Fibroblast of lung (primary cell): ENCODE measurements at places on chromosomes 1 and 21. TPM values are rescaled to one million over a fixed set of nuclear protein-coding genes. Genes with fewer than 3 reads are reported as not detected.

URB2 gene
- polyA plus RNA-seq = 5.2 and 9.2 TPM in 2 replicates

CNR2 gene
- not detected in 2 replicates for polyA plus RNA-seq

RHD gene
- polyA plus RNA-seq = not detected in 2 replicates

HNRNPCL2 gene
- polyA plus RNA-seq = not detected in 2 replicates

DCDC2B gene
- not detected in 2 replicates for polyA plus RNA-seq

GRCh38 chr1:218785928-218786327 is 387.8 kb upstream of the LYPLAL1 start:
- DNase-seq = peak; percentile 75

GRCh38 chr1:17535300-17535936 is 4.1 kb upstream of the ARHGEF10L start:
- no peak for DNase-seq

DNA sequence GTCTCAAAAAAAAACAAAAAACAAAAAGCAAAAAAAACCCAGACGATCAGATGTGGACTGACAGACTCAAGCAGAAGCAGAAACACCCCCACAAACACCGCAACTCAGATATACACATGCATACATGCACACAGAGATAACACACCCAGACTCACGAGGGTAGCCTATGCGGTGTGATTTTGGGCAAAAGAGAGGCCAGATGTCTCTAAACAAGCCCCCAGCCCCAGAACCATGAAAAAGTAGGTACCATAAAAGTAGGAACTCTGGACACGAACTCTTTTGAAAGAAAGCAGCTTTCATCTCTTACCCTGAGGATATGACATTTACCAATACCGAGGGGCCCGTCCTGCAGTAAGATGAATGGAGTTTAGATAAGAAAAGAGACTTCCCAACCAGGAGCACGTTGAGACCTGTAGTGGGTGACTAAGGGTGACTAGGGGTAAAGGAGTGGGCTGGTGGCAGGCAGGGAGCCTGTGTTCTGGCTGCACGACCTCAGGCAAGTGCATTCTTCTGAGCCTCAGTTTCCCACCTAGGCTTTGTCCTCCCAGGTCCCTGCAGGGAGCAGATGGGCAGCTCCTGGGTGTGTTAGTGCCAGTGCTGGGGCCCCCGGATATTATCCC is 1.5 kb upstream of the TINAGL1 start:
- DNase-seq = no peak

DNA sequence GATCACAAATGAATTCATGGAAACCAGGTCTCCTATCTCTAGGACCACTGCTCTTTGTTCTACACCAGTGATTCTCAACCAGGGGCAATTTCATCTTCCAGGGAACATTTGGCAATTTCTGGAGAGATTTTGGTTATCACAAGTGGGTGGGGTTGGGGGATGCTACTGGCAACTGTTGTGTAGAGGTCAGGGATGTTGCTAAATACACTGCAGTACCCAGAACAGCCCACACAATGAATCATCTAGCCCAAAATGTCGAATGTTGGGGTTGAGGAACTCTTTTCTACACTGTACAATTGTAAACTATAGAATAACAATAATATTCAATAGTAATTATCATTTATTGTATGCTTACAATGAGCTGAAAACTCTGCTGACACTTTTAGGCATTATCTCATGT is 55.7 kb upstream of the UBE2U start:
- DNase-seq = no peak

- no peak for DNase-seq
Measured at GRCh38 chr1:58975888-58976287, 192.0 kb upstream of the JUN start.

- DNase-seq = no peak
Measured at GRCh38 chr1:66370462-66370971, 163.4 kb upstream of the SGIP1 start.

- no peak for DNase-seq
Measured at GRCh38 chr1:100146958-100147357, 14.0 kb downstream of the TRMT13 start.

- peak; percentile 14 for DNase-seq
Measured at GRCh38 chr1:28087614-28088167, 719 bp downstream of the EYA3 start.

DNA sequence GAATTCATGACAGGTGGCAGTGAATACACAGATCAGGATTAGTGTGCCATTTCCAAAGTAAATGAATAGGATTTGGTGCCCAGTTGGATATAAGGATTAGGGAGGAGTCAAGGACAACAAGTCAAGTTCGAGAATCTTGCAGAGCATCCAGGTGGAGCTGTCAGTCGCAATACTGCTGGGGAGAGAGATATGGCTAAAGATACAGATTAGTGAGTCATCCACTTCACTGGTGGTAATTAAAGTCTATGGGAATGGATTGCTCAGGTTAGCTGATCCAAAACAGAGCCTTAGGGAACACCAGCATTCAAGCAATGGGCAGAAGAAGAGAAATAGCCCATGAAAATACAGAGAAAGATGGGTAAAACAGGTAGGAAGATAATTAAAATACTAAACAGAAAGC is 26.8 kb downstream of the BCAS2 start:
- no peak for DNase-seq

DNA sequence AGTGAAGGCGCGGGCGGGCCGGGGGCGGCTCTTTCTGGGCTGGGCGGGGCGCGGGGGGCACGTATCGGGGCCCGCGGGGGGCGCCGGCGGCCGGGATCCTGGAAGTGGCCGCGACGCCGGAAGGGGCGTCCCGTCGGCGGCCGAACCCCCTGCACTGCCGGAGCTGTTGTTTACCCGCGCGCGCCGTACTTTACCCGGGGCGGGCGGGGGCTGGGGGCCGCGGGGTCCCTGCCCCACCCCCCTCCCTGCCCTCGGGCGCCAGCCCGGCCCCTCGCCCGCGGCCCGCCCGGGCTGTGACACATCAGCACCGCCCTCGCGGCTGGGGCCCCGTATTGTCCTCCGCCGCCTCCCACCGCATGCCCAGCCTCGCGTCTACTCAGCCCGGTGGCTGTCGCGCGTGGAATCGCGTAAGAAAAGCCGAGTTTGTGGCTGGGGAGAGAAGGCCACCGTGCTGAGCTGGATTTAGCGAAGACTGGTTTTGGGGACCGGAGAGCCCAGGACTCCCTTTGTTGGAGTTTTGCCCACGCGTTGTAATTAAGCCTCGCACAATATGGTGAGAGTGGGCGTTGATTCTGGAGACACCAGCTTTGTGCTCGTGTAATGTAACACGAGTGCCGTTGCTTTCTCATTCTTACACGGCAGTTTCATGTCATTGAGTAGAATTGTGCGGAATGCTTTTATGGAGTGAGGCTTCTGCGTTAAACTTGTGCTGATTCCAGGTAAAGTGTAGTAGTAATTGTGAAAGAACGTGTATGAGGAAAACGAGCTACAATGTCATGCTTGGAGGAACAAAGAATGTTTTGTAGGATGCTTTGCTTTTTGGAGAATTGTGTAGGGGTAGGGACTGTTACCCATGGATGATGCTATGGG is 559 bp downstream of the BACH1 start:
- peak; percentile 63 for DNase-seq

DNA sequence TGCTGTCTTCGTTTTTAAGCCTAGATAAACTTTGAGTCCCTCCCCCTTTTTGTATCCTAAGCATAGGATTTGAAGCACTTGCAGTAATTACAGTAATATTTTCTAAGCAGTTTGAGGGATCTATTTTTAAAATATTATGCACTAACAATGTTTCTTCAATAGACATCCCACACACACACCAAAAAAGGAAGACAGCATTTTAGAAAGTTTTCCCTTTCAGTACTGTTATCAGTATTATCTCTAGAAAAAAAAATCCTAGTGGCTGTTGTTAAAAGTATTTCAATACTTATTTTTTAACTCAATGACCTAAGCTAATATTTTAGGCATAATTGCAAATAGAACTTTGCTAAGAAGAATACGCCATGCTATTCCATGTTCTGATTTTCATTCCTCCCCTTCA is 15.1 kb downstream of the MCOLN3 start:
- DNase-seq = no peak

GRCh38 chr21:37711836-37712568 is 204.3 kb downstream of the KCNJ6 start:
- DNase-seq = peak; percentile 78

DNA sequence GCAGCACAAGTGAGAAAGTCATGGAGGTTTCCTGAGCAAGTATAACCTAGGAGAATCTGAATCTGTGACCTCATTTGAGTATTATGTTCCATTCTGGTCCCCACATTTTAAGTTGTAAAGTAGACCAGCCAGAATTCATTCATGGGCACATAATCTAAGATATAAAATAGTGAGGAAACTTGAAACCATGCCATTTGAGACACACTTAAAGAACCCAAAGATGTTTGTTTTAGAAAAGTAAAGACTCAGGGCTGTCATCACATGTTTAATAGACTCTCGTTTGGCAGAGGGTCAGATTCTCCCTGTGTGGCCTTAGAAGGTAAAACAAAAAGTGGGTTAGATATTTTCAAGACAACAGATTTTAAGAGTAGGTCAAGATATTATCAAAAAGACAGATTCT is 6.4 kb downstream of the SZT2 start:
- no peak for DNase-seq

DNA sequence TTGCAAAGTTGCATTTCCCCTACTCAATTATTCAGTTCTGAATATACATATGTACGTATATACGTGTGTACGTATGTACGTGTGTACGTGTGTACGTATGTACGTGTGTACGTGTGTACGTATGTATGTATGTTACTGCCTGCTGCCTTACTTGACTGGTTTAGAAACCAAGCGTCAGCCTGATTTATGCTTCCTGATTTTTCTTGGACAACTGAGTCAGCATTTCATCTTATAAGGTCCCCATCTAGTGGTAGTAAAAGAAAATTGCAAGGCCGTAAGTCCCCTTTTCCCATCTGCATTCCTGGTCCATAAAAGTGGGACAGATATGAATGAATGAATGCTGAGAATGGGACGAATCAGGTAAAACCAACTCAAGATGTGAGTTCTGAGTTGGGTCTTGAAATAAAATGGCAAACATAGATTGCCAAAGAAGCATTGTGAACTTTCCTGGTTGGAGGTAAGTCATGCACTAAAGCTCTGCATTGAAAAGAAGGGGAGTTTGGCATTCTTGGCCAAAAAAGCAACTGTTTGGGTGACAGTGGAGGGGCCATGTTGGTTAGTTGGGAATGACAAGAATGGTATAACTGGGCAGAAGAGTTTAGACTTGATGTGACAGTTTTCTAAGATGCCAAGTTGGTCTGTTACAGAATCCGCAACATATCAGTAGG is 76.4 kb upstream of the DNAH14 start:
- peak; percentile 63 for DNase-seq

GRCh38 chr1:241979926-241980325 is 19.0 kb downstream of the MAP1LC3C start:
- no peak for DNase-seq

GRCh38 chr21:20469361-20469760 is 528.8 kb upstream of the NCAM2 start:
- DNase-seq = no peak

GRCh38 chr1:56965916-56966697 is at the start of gene C8B:
C8B (minus strand) TSS chr1:56966015; CDS start chr1:56965948, 67 bp downstream.
- no peak for DNase-seq

GRCh38 chr1:2275796-2276536 is 47.8 kb downstream of the SKI start:
- DNase-seq = peak; percentile 45

- no peak for DNase-seq
Measured at GRCh38 chr1:2248127-2248826, 20.2 kb downstream of the SKI start.

DNA sequence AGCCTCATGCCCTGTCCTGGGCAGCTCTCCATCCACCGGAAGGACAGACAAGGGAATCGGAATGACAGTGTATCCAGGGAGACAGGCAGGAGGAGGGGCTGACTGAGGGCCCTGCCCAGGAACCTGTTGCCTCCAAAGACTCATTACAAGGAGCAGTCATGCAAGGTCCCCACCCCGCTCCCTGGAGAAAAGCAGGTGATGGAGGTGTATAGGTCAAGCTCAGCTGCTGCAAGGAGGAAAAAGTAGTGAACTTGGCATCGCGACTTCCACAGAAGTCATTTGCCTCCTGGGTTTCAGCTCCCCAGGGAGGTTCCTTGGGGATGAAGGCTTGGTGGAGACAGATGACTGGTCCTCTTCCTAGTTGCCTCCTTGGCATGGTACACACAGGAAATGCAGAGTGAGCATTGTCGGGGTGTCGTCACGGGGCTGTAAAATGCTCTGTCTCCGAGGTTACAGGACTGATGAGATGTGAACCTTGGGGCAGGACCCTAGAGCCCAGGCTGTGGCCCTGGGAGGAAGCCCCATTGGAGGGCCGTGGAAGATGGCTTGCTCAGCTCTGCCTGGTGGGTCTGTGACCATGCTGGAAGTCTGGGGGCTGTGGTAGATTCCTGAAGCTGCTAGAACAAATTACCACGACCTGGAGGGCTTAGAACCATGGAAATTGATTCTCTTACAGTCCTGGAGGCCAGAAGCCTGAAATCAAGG is 219.6 kb upstream of the C1orf174 start:
- DNase-seq = no peak

DNA sequence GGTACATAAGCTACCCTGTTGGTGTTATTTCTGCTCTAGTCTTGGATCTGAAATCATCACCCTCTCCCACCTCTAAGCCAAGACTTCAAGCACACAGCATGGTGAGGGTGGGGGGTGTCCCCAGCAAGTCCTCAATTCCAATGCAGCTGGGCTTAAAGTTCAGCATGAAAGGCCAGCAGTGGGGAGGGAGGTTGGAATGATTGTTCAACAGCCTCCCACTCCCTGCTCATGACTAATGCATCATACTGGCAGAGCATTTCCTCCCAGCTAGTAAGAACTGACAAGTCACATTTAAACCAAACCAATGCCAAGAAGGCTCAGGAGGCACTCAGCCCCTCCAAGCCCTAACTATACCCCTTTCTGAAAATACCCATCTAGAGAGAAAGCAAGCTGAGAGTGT is 50.1 kb downstream of the TIAM1 start:
- peak; percentile 82 for DNase-seq

DNA sequence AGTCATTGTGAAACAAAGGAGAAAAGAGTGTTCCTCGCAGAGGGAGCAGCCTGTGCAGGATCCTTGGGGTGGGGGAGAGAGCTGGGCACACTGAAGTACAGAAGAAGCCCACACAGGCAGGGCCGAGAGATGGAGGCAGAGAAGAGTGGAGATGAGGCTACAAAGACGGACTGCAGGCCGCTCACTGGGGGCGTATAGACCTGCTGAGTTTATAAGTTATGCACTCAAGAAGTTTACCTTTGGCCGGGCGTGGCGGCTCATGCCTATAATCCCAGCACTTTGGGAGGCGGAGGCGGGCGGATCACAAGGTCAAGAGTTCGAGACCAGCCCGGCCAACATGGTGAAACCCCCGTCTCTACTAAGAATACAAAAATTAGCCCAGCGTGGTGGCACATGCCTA is 7.6 kb upstream of the SLAMF9 start:
- no peak for DNase-seq

- DNase-seq = peak; percentile 68
Measured at GRCh38 chr1:98661544-98662355, at the start of gene SNX7. SNX7 (plus strand) TSS chr1:98661721; CDS start chr1:98661732, 11 bp downstream.

DNA sequence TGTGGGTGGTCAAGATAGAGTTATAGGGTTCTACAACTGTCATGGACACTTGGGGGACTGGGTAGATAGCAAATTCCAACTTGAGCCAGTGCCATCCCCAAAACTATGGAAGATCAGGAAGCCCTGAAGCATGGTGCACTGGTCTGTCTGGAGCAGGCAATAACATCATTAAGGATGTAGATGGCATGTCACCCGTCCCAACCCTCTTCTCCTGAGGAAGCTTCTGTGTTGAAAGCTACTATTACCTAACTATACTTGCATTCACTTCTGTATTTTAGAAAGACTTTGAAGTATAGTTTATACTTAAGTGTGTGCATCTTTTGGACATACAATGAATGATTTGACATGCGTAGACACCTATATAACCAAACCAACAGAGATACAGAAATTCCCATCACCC is 32.9 kb downstream of the RABIF start:
- no peak for DNase-seq
